ENCODE measurements at places on chromosomes 13 and 19. TPM values are rescaled to one million over a fixed set of nuclear protein-coding genes. Genes with fewer than 3 reads are reported as not detected.

Gene ELL
- total RNA-seq, result 24.5 TPM

Gene CNN1
- total RNA-seq, result 28.7 TPM

Gene ITPKC
- total RNA-seq, result 6.8 TPM

Gene TICAM1
- 1.6 TPM for total RNA-seq

Gene FGF9
- total RNA-seq, result 3.7 TPM

Gene RNF225
- total RNA-seq, result not detected

Gene ZNF418
- total RNA-seq, result 17.2 TPM

Gene KCNRG
- total RNA-seq, result 2.1 TPM

Gene ZNF44
- total RNA-seq, result 13.6 TPM

Gene ZNF524
- total RNA-seq, result 4.7 TPM

Gene PRRG2
- total RNA-seq, result not detected

Gene ZNF225
- total RNA-seq, result 7.3 TPM

Gene PGLYRP2
- total RNA-seq, result not detected

Gene KCNN4
- 1.0 TPM for total RNA-seq

Gene ZNF793
- total RNA-seq, result 6.3 TPM

Gene FXYD3
- total RNA-seq, result not detected

Gene ZNF600
- 2.1 TPM for total RNA-seq

Gene ODAD3
- not detected for total RNA-seq

Gene KIR3DL1
- not detected for total RNA-seq

Gene C19orf73
- not detected for total RNA-seq

Gene PSG7
- total RNA-seq, result not detected
